ENCODE measurements at places on chromosomes 12 and 14.

DNA sequence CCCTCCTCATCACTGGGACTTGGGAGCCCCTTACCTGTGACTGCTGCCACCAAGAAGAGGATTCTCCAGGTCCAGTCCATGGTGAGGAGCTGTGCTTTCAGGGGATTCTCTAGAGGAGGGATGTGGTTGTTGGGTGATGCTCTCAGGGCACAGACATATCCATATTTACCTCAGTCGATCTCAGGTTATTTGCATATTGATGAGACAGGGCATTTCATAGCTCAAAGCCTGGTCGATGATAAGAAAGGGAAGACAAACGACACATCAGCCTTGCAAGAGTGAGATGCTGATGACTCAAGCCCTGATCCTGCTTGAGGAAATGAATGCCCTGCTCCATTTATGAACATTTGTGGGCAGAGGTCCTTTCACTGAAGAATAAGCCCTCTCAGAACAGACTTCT is 981.0 kb downstream of the TMEM121 start:
- DNase-seq, result no peak

DNA sequence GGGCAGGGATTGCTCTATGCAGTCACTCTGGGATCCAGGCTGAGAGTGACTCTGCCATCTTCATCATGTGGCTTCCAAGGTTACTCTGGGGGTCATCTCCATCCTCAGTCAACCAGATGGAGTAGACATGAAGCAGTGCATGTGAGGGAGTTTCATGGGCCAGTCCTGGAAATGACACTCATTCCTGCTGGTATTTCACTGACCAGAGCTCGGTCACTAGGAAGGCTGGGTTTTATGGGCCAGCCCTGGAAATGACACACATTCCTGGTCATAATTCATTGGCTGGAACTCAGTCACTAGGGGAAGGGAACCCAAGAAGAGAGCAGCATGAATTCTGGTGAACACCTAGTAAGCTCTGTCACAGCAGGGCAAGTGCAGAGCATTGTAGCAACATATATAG is 144.7 kb downstream of the SMOC1 start:
- no peak for DNase-seq

- DNase-seq, result no peak
Observed at GRCh38 chr14:58724206-58724605, 86.4 kb downstream of the DACT1 start.

DNA sequence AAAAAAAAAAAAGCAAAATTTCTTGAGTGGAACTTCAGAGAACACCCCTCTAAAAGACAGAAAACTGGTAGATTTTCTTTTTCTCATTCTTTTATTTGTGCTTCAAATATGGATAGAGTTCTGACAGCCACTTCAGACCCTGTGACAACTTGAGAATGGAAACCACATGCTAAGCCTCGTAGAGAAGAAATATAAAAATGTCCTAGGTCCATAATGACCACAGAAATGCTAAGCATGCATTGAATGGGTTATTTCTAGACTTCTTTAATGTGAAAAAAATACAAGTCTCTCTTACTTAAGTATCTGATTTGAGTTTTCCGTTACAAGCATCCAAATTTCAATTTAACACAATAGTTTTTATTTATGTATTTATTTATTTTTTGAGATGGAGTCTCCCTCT is 28.3 kb upstream of the DIO2 start:
- DNase-seq, result no peak

DNA sequence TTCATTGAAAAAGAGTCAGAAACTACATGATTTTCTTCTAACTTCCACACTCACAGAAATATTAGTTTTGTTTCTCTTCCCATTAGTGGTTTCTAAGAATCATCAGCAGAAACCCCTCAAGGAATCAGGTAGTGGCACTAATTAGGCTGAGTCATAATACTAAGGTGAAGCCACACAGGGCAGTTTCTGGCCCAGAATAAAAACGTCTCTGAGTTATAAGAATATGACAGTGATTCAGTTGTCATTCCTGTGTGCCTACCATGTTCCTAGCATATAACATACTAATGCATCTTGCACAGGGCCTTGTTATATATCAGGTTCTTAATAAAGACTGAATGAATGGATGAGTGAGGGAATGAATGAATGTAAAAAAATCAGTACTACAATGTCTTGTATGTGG is 206.0 kb upstream of the PLEKHG7 start:
- no peak for DNase-seq

- no peak for DNase-seq
Observed at GRCh38 chr12:52260361-52261207, 13.9 kb upstream of the KRT86 start.

DNA sequence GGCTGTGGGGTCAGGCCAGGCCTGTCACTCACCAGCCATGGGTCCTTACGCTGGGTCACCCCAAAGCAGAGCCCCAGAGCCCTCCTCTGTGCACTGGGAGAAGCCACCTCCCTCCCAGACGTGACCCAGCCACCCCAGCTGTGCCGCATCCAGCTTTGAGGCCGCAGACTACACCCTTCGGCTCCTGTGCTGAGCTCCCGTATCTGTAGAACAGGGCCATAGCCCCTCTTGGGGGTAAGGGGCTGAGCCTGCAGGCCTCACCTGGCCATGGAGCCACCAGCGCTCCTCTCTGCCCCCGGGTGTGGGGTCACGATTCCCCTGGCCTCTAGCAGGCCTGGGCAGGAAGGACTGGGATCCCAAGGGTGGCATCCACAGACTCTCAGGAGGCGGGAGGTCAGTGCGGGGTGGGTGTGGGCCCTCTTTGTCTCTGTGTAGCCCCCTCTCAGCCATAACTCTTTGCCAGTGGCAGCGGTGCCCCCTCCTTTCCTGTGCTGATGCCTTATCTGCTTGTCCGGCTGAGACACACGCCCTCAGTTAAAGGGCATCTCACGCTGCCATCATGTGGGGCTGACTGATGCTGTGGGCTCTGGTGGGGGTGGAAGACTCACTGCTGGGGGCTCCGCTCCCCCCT is 16.3 kb downstream of the ASPG start:
- DNase-seq, result no peak

DNA sequence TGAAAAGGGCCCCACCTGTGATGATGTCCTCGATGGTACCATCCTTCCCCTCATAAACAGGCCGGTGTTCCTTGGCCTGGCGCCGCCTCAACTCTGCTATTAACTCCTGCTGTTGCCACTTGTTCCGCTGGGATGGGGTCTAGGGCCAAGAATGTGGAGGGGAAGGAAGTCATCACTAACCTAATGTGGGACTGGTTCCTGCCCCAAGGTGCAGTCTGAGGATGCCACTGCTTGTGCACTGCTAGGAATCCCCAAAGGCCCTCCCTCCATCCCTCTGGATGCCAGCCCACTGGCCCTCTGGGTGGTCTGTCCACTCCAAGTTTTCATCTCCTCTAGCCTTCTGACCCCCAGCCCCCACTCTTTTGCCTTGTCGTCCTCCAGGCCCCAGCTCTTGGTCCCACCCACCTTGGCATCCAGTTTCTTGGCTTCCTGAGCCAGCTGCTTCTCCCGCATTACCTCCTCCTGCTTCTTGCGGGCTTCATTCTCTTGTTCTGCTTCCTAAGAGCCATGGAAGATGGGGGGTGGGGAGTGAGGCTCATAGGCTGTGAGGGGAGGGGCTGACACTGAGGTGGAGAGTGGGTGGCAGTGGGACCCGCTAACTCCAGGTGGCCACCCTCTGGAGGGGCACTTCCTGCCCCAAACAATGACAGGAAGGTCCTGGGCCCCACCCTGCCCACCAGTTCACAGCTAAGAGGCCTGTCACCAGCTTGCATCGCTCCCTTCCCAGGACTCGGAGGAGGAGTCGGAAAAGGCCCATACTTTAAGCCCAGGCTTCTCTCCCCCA is 23.7 kb downstream of the PRPF40B start:
- DNase-seq, result no peak

DNA sequence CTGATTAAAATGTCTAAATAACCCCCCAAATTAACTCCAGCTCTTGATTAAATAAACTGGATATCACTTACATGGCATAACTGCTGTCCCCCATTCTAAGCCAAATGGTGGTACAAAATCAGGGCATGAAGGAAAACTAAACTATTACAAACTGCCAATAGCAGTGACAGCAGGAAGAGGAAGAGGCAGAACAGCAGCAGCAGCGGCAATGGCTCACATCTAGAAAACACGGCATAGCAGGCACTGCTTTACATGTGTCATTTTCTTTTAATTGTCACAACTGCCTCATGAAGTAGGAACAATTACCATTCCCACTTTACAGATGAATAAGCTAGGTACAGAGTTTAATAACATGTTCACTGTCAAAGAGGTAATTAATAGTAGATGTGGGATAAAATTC is 92.0 kb downstream of the EPS8 start:
- DNase-seq, result no peak

GRCh38 chr14:60705100-60705499 is 19.1 kb downstream of the SIX4 start:
- no peak for DNase-seq

DNA sequence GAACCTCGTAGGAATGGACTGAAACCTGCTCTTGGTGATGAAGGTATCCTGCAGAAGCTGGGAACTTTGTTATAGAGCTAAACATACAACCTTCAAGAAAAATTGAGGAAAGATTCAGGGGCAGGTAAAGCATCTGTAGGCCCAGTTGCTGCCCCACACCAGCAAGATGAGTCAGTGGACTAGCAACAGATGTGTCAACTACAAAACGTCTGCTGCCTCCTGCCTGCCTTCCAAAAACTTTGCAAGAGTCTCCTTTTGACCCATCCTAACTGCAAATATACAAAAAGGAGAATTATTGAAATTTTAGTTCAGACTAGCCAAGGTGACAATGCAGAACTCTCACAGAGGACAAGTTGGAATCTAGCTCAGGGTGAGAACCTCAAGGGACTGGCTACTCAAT is 60.9 kb upstream of the TMTC1 start:
- no peak for DNase-seq

GRCh38 chr12:114434341-114434740 is 28.4 kb upstream of the TBX5 start:
- no peak for DNase-seq

DNA sequence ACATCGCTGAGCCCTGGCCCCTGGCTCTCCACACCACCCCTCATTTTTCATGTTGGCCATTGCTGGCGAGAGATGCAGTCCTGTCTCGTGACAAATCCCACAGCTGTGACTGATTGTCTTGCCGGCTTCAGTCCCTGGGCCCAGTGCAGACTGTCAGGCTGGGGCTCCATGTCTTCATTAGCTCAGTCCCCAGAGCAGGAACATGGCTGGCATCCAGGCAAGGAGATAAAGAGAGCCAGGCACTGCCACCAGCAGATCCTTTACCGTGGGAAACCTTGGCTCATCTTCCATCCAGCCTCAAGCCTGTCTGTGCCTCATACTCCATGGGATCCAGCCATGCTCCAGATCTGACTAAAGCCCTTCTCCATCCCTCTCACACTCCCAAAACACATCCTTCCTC is 284.7 kb upstream of the FKBP4 start:
- DNase-seq, result peak; percentile 48

- peak; percentile 35 for DNase-seq
Observed at GRCh38 chr14:93537951-93538350, 107.2 kb downstream of the UNC79 start.

GRCh38 chr12:107079172-107080011 is 14.0 kb downstream of the CRY1 start:
- no peak for DNase-seq

GRCh38 chr12:110998165-110998564 is 77.8 kb upstream of the MYL2 start:
- no peak for DNase-seq

DNA sequence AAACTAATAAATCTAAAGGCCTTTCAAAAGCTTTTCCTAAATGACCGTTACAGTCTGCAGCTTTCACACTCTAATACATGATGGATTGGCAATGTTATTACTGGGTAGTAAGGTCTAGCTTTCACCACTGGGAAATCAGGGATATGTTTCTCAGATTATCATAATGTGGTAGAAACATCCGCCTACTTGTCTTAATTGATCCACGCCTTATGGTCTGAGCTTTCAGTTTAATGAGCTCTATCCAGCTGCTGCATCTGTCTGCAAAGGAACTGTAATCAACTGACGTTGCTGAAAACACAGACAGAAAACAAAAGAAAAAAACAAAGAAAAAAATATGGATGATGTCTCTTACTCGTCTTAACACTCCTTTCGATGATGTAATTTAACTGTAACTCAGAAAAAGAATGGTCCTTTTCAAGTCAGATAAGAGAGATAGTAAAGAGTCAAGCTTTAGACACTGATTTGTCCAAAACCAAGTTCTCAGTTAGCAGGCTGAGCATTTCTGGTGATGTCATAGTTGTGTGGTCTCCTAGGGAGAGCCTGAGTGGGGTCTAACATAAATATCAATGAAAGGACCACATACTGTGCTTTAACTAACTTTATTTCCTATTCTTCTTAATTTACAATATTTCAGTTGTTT is 85.9 kb downstream of the C2CD5 start:
- no peak for DNase-seq

DNA sequence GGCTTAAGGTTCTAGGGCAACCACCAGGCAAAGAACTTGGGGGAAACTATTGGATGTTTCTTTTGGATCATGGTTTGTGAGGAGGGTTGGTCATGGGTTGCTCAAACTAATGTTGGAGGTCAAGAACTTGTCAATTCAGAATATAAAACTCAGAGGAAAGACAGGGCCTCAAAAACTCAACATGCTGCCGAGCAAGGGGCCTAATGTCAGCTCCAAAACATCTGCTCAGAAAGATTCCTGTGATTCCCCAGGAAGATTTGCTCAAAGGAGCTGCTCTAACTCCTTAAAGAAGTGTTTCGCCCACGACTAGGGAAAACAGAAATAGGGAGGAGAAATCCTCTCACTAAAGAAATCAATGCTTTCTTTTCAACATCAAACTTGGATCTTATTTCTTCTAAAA is 3.7 kb upstream of the IGF1 start:
- DNase-seq, result no peak

DNA sequence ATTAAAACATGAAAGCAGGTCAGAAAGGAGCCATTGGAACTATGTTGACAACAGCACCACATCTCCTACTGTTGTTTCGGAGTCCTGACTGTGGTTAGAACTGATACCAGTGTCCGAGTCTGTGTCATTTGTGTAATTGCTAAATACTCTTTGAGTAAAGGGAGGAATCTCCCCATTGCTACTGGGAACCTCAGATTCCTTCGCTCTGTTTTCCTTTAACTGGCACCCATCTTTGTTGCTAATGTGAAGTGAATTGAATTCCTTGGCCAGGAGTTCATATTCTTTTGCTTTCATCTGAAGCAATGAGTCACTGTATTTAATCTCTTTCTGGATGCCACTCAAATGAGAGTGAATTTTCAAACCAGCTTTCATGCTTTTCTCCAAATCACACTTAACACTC is 31.5 kb downstream of the RASSF9 start:
- DNase-seq, result no peak

DNA sequence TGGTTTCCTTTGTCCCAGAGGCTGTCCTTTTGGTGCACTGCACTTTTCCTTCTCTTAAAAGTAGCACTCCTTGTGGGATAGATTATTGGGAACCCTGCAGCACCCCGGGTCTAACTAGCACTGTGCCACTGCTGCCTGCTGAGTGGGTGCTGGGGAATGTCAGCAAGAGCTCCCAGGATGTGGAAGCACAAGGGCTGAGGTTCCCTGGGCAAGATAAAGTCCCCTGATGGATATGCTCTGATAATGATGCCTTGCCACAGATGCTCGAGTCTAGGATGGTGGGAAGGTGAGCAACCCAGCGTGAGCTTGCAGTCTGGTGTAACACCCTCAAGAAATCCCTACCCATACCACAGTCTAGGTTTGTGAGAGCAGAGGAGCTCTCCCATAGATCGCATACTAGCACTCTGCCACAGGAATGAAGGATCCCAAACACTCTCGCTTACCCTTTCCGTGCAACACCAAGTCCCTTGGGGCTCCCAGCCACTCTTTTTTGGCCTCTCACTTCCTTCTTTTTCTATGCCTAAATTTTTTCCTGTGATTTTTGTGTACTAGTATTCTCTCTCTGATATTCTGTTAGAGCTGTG is 32.6 kb downstream of the USP15 start:
- no peak for DNase-seq

Data from G401 (cell line).